ENCODE measurements at places on chromosomes 7 and 10.

GRCh38 chr10:36534471-36535002 lies 590.9 kb upstream of the ANKRD30A start:
- DNase-seq, result no peak

DNA sequence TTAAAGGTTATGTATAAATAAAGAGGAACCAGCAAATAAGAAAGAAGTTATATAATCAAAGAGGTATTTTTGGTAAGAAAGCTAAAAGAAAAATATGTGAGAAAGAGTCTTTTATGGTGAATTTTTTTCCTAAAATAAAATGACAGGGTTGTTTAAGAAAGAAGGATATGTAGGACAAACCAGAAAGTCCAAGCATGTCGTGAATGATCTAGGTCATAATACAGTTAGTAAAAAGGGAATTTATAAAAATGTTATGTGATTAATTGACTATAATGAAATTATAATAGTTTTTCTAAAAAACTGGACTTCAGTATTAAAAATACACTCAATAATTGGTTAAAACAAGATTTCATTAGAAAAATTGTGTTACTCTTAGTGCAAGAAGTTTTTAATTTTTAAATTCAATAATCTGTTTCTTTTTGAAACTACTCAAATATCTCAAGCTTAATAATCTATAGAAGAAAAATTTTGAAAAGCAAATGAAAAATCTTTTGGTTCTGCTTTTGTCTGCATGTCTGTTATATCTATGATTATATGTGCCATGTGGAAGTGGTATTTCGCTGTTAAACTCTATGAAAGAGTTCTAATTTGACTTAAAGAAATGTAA lies 23.3 kb downstream of the AVL9 start:
- no peak for DNase-seq

DNA sequence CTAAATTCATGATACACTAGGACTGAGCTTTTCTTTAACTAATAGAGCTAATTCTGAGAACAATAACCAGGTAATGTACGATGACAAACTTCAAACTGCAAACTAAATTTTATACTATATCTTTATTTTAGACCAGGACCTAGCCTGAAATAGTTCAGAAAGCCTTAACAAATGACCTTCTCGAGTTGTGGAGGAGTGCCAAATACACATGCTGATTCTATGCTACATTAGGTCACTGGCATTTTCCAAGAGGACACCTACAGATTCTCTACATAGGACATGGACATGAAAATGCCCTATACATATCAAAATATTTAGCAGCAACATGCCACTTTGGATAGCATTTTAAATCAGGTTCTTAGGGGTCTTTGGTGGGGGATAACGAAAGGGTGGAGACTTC lies 44.0 kb upstream of the LRRTM3 start:
- DNase-seq, result no peak

- DNase-seq, result no peak
Observed at GRCh38 chr7:80851896-80852476, 66.9 kb downstream of the SEMA3C start.

- no peak for DNase-seq
Observed at GRCh38 chr7:153638821-153639435, 413.3 kb upstream of the DPP6 start.

- DNase-seq, result no peak
Observed at GRCh38 chr10:118708571-118708970, 46.2 kb downstream of the CACUL1 start.

All from nephron progenitor cell (in vitro differentiated cells).